ENCODE measurements at places on chromosomes 5 and 9. TPM values are rescaled to one million over a fixed set of nuclear protein-coding genes. Genes with fewer than 3 reads are reported as not detected.

GRCh38 chr5:40841068-40841805 lies at the start of gene CARD6:
Gene CARD6, plus strand, starts transcription at chr5:40841367. Its CDS starts 16 bp downstream, at chr5:40841383.
- no peaks in the 10 kb centered on the region for H3K27me3 ChIP-seq
- H3K27ac ChIP-seq: peak within 1 kb of the TSS; percentile 36
- DNase-seq: no peak

GRCh38 chr5:122694884-122695283 lies 80.0 kb upstream of the SNX2 start:
- no peaks in the 10 kb centered on the region for H3K36me3 ChIP-seq
- H3K4me3 ChIP-seq: no peak overlapping the region
- DNase-seq: no peak
- H3K4me1 ChIP-seq: no peaks in the 10 kb centered on the region
- no peak overlapping the region for H3K27ac ChIP-seq

DNA sequence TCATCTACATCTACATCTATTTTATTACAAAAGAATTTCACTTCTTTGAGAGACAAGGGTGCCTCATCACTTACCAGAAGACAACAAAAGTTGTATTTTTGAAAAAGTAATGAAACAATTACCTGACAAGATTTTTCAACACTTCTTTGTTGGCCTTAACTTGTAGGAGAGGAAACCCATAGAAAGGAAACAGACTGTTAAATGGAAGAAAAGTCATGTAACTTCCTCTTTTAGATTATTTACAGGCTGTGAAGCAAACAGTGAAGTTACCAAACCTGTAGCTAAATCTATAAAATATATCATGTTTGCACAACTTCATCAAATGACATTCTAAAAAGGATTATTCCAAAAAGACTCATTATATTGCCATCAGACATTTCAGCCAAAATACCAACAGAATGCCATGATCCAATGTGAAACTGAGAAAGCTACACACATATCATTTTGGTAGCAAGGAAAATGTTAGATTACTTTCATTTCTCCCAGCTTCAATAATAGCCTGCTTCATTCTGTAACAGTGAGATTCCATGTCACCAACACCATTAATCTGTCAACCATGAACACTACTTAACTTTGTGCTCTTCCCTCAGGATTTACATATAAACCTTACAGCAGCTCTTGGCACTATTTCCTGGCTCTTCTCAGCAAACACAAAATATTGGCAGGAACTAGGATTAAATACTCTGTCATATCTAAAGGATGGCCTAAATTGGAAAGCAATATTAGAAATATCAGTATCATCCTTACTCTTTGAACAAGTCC lies 122.5 kb downstream of the MCTP1 start:
- DNase-seq: no peak
- no peak overlapping the region for H3K27ac ChIP-seq
- H3K36me3 ChIP-seq: no peaks in the 10 kb centered on the region
- no peaks in the 10 kb centered on the region for H3K4me1 ChIP-seq
- H3K27me3 ChIP-seq: no peaks in the 10 kb centered on the region

- H3K36me3 ChIP-seq: no peaks in the 10 kb centered on the region
- peak; percentile 75 for DNase-seq
- H3K27ac ChIP-seq: no peak overlapping the region
- no peak overlapping the region for H3K4me3 ChIP-seq
These were observed 74.7 kb downstream of the FGF1 start for GRCh38 chr5:142611154-142611553.

DNA sequence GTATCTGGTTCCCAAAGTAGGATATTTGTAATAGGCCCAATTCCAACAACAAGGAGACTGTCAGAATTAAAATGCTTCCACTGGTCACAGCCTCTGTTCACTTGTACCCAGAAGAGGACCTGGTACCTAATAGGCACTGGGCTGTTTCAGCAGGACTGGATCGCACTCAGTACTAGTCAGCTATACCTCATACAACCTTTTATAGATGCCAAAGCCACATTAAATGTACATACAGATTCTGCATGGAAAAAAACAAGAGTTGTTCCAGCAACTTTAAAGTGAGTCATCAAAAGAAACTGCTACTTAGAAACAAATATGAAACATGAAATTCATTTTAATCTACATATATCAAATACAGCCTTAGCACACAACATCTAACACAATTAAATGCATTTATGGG lies 87.5 kb downstream of the GPR21 start:
- H3K27me3 ChIP-seq: no peaks in the 10 kb centered on the region
- H3K4me3 ChIP-seq: no peak overlapping the region
- H3K27ac ChIP-seq: no peak overlapping the region
- no peak for DNase-seq
- no peaks in the 10 kb centered on the region for H3K36me3 ChIP-seq
- H3K4me1 ChIP-seq: no peaks in the 10 kb centered on the region

GRCh38 chr5:36561601-36562000 lies 44.8 kb upstream of the SLC1A3 start:
- H3K27me3 ChIP-seq: no peaks in the 10 kb centered on the region
- H3K36me3 ChIP-seq: no peaks in the 10 kb centered on the region
- DNase-seq: no peak
- no peak overlapping the region for H3K4me3 ChIP-seq
- H3K4me1 ChIP-seq: no peaks in the 10 kb centered on the region

DNA sequence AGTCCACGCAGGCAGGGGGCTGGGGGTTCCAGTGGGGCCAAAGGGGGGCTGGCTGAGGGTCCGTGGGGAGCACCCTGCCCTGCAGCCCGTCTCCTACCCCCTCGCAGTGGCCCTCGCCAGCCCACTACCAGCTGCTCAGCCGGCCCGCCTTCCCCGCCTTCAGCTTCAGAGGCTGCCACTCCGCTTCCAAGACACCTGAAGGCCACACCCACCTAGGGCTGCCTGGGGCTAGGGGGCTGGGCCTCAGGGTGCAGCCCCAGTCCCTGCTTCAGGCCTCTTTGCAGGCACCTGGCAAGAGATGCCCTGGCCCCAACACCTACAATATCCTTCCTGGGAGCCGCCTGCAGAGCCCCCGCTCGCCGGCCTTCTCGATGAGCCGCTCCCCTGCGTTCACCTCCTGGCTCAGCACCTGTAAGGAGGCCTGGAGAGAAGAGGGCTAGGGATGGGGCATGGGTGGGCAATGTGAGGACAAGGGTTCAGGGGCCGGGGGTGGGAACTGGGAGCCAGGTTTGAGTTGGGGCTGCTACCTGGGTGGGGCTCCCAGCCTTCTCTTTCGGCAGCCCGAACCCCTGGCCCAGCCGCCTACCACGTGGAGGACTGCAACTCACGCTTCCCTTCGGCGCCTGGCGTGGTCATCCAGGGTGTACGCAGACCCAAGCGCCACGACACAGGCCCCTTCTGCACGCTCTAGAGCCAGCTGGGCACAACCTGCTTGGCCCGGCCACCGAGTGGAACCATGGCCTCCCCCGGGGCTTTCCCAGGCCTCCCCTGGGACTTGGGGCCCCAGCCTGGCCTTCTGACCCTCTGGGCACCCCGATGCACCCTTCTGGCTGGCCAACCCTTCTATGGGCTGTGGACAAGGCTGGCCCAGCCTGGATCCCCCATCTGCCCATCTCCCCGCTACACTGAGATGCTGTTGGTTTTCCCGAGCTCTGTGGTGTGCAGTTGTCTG lies 1.7 kb downstream of the STPG3 start:
- no peaks in the 10 kb centered on the region for H3K27me3 ChIP-seq
- peaks cover 11% of the 10 kb centered on the region for H3K4me1 ChIP-seq
- no peaks in the 10 kb centered on the region for H3K36me3 ChIP-seq
- H3K27ac ChIP-seq: no peak overlapping the region
- H3K4me3 ChIP-seq: no peak overlapping the region

GRCh38 chr5:53109443-53110127 lies at the start of gene MOCS2:
Gene MOCS2, minus strand, starts transcription at chr5:53109757. Its CDS starts 2,583 bp downstream, at chr5:53107174.
- H3K4me3 ChIP-seq: peak within 1 kb of the TSS; percentile 46
- H3K36me3 ChIP-seq: no peaks in the 10 kb centered on the region
- peak within 1 kb of the TSS; percentile 63 for H3K27ac ChIP-seq
- peaks cover 9% of the 10 kb centered on the region for H3K4me1 ChIP-seq
- H3K27me3 ChIP-seq: no peaks in the 10 kb centered on the region

Gene ZNF483
- 1.2 TPM for total RNA-seq

Gene PCDHGA5
- 0.52 TPM for total RNA-seq

Gene PTCH1
- 18.7 TPM for total RNA-seq

Gene SKIC3
- total RNA-seq: 65.8 TPM

Gene LRRC70
- 2.7 TPM for total RNA-seq

Gene VCAN
- 27.2 TPM for total RNA-seq
